Naive B cell (primary cell): ENCODE measurements at places on chromosomes 5 and 9. TPM values are rescaled to one million over a fixed set of nuclear protein-coding genes. Genes with fewer than 3 reads are reported as not detected.

AK1 gene
- not detected for polyA plus RNA-seq

CD274 gene
- 0.40 TPM for polyA plus RNA-seq

FAM221B gene
- not detected for polyA plus RNA-seq

CCL27 gene
- polyA plus RNA-seq = not detected

TMEM171 gene
- polyA plus RNA-seq = not detected

GRCh38 chr9:130498298-130498917 lies 53.6 kb downstream of the ASS1 start:
- H3K4me3 ChIP-seq = no peak overlapping the region
- no peaks in the 10 kb centered on the region for H3K4me1 ChIP-seq
- H3K27ac ChIP-seq = no peak overlapping the region
- DNase-seq = no peak

DNA sequence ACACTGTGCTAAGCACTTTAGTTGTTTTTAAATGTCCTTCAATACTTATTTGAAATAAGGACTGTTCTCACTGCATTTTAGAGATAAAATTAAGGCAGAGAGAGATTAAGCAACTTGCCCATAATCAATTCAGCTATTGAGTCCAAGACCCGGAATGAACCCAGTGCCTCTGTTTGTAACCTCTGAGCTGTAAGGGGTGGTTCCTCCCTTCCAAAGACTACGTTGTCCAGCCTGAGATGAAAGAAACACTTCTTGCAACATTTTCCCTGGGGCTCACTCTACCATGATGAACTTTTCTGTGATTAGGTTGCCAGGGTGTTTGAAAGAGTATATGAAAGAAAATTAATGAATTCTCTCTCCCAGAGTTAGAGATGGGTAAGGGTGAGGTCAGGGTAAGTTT lies 22.0 kb upstream of the MAP1B start:
- H3K36me3 ChIP-seq = no peaks in the 10 kb centered on the region
- no peak overlapping the region for H3K4me3 ChIP-seq
- H3K4me1 ChIP-seq = no peaks in the 10 kb centered on the region
- H3K27me3 ChIP-seq = peaks cover 51% of the 10 kb centered on the region
- no peak overlapping the region for H3K27ac ChIP-seq
- no peak for DNase-seq

DNA sequence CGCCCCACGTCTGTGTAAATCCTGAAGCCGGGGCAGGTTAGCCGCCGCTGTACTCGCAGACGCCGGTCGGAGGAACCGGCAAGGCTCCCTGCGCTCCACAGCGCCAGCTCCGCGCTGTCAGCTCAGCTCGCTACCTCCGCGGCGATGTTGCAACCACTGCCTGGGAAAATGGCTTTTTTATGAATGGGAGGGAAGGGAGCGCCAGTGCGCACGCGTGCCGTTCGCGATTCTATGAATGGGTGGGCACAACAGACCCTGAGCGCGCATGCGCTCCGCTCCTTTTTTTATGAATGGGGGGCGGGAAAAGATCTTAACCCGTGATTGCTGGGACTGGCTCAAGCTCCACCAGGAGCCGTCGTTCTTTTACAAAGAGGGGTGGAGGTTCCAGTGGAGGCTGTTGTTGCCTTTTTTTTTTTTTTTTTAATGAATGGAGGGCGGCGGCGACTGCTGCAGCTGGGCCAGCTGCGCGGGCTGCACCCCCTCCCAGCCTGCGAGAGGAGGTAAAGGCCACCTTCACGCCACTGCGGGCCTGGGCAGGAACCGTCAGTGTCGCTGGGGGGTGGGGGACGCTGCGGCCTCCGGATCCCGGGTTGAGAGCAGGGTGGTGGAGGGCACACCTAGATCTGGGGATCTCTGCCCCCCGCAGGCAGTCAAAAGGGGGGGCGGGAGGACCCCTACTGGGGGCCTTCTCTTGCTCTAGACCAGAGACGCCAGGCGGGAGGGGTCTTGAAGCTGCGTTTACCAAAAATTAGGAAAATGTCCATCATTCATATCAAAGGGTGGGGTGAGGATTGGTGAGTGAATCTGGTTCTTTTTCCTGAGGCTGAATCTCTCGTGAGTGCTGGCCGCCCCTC lies at the start of gene SPRY4:
Gene SPRY4 (minus strand): TSS at position 151 of the 854 bp plus-strand sequence. CDS start 9,913 bp downstream, outside the sequence.
- peak; percentile 74 for DNase-seq
- peak within 1 kb of the TSS; percentile 94 for H3K4me3 ChIP-seq
- peaks cover 62% of the 10 kb centered on the region for H3K27me3 ChIP-seq

DNA sequence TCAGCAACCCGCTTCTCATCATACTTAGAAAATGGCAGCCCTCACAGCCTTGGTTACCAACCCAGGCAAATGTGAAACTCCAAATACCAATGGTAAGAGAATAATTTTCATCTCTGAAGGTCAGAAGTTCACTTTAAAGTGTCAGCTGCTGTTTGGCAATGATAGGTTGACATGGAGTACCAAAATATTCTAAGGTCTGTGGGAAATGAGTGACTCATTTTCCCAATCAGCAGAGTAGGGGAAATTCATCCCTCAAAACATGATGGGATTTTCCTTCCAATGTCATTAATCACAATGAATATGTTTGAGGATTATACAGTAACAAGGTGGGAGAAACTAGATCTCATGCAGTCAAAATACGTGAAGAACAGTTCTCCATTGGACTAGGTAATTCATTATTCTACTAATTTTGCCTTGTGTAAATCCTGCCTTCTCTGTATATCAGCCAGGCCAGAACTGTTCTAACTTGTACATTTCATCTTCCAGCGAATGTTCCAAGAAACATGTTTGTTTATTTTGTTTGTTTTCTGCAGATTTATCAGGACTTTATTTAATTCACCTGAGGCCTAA lies 53.1 kb upstream of the ERBIN start:
- H3K27ac ChIP-seq = no peak overlapping the region
- peaks cover 7% of the 10 kb centered on the region for H3K36me3 ChIP-seq
- no peak for DNase-seq
- H3K4me1 ChIP-seq = peaks cover 3% of the 10 kb centered on the region

GRCh38 chr9:34560599-34561214 lies 28.8 kb downstream of the CNTFR start:
- no peaks in the 10 kb centered on the region for H3K4me1 ChIP-seq
- H3K36me3 ChIP-seq = peaks cover 8% of the 10 kb centered on the region
- H3K27ac ChIP-seq = no peak overlapping the region
- peaks cover 93% of the 10 kb centered on the region for H3K27me3 ChIP-seq

GRCh38 chr9:92242260-92243136 lies 51.0 kb downstream of the IARS1 start:
- no peak for DNase-seq
- no peaks in the 10 kb centered on the region for H3K27me3 ChIP-seq
- peaks cover 55% of the 10 kb centered on the region for H3K36me3 ChIP-seq
- no peak overlapping the region for H3K4me3 ChIP-seq

DNA sequence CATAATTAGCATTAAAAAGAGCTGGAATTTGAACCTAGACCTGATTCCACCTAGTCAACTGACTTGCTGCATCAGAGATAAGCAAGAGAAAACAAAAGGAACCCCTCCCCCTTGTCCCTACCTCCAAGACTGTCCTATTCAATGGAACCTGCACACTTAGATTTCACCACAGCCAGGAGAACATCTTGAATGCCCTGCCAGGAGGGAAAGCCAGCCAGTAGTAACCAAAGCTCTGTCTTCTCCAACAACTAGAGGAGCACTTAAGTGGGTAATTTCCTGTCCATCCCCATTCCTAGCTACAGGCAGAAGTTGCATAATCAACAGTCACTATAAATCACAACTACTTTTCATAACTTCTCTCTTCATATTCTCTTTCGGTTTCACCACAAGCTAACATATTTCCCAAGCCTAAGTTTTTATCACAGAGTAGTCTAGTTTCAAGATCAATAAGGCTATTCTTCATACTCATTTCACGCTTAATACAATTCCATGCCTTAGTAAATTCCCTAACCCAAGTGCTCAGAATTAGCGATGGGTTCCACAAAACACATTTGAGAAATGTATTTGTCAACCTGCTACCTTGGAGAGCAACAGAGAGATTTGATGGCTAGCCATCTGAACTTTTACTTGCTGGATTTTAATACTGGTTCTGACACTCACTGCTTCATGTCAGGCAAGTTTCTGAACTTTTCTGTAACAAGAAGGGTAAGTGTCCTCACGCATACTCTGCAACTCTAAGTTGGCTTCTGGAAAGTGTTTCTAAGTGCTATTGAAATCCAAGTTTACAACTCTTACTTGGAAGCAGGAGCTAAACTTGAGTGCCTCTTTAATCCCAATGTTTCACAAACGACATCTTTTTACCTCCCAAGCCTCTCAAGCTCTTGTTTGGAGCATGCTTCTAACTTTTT lies 2.0 kb downstream of the DENND1A start:
- H3K4me1 ChIP-seq = peaks cover 35% of the 10 kb centered on the region
- peaks cover 4% of the 10 kb centered on the region for H3K36me3 ChIP-seq
- DNase-seq = peak; percentile 7
- H3K27ac ChIP-seq = peak overlapping the region; percentile 10
- peak overlapping the region; percentile 95 for H3K4me3 ChIP-seq

DNA sequence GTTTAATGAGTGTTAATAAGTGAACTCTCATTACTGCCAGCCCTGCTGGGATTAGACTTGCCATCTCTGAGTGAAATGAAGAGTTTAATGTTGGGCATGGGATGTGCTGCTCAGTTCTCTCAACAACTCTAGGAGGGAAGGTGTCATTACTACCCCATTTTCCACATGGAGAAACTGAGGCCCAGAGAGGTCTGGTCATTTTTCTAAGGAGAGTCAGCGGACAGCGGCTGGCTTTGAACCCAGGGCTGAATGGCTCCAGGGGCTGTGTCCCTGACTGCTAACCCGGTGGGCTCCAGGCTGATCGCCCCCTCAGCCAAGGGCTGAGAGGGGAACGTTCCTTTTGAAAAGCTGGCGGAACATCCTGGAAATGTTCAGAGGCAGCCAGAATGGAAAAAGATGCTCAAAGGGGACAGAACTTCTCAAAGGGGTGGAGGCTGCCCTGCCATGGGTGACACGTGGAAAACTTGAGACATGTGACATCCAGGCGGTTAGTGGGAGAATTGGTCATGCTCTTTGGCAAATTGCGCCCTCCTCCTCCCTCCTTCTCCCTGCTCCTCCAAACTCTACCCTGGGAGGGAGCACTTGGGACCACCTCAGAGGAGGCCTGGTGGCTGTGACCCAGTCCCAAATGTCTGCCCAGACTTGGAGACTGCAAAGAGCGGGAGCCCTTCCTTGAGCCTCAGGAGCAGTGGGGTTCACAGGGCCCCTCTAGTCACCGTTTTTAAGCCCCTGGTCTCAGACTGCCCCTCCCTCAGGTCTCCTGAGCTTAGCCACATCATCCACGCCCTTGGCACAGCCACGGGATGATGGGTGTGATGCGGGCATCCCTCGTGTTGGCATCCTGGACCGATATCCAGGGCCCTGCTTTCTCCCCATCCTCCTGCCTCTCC lies 28.7 kb downstream of the DNM1 start:
- H3K27me3 ChIP-seq = peaks cover 4% of the 10 kb centered on the region
- H3K4me3 ChIP-seq = no peak overlapping the region
- no peak for DNase-seq
- no peak overlapping the region for H3K27ac ChIP-seq
- no peaks in the 10 kb centered on the region for H3K36me3 ChIP-seq
- no peaks in the 10 kb centered on the region for H3K4me1 ChIP-seq

- no peaks in the 10 kb centered on the region for H3K4me1 ChIP-seq
- H3K27ac ChIP-seq = no peak overlapping the region
- H3K36me3 ChIP-seq = no peaks in the 10 kb centered on the region
- H3K4me3 ChIP-seq = no peak overlapping the region
Measured at GRCh38 chr9:36598273-36598672, 25.6 kb downstream of the MELK start.

GRCh38 chr5:55140908-55141665 lies 18.9 kb upstream of the GPX8 start:
- no peaks in the 10 kb centered on the region for H3K4me1 ChIP-seq
- no peak overlapping the region for H3K27ac ChIP-seq
- DNase-seq = no peak
- H3K4me3 ChIP-seq = no peak overlapping the region

GRCh38 chr5:172670005-172670402 lies 28.9 kb downstream of the NEURL1B start:
- H3K36me3 ChIP-seq = peaks cover 4% of the 10 kb centered on the region
- H3K27me3 ChIP-seq = peaks cover 8% of the 10 kb centered on the region
- H3K4me3 ChIP-seq = no peak overlapping the region
- H3K27ac ChIP-seq = no peak overlapping the region
- DNase-seq = no peak
